Tongue (tissue), 3 donors: ENCODE measurements at places on chromosomes 1 and 21. TPM values are rescaled to one million over a fixed set of nuclear protein-coding genes. Genes with fewer than 3 reads are reported as not detected.

GRCh38 chr21:42142141-42142540, 71.0 kb downstream of the UMODL1 start:
- no peak for DNase-seq

Gene LPAR3
- 4.7 TPM for total RNA-seq

- DNase-seq, result no peak
Measured at GRCh38 chr21:29582855-29583254, 284.1 kb downstream of the BACH1 start.

DNA sequence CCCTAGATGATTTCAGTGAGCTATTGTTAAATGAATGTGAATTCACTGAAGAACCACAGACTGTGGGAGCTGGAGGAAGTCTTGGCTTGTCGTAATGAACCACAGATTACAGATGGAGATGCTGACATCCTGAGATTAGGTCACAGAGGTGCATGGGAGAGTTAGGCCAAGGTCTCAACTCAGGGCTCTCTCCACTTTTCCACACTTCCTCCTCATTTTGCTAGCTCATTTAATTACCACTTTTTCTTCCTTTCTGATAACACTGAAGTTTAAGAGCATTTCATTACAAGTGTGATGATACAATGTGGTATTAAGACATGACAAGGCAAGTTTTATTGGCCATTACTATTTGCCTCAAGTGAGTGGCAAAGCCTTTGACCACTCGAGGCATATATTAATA, 30.8 kb downstream of the ST6GALNAC3 start:
- no peak for DNase-seq

DNA sequence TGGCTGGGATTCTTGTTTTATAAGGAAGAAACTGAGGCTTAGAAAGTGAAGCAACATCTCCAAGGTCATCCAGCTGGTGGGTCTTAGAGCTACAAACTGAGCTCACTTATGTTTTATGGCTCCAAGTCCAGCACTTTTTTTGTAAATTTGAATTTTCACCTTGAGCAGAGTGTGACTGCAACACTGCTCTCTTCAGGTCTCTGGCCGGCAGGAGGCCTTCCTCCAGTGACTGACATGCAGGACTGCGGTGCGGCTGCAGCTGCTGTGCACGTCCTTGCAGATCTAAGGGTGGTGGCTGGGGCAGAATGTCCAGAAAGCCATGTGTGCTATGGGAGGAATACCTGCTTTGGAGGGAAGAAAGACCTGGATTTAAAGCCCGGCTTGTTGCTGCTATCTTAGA, 284.2 kb upstream of the POU3F1 start:
- peak; percentile 8 for DNase-seq

GRCh38 chr1:108009603-108010195, 44.7 kb upstream of the VAV3 start:
- no peak for DNase-seq

DNA sequence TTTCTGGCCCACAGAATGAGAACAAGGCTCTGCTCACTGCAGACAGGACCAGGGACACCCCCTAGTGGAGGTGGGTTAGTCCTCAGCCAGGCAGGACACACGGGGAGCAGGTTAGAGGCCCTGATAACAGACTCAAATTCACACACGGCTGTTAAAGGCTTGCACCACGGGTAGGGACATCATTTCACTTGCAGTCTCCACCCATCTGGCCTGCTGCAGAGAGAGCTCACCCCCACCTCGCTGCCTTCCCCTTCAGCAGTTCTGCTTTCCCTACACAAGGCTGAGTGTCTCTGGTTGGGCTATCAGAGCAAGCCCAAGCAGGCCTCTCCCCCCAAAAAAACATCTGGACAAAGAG, 20.6 kb downstream of the MEF2D start:
- DNase-seq, result no peak
